ENCODE measurements at places on chromosomes 11 and 22.

DNA sequence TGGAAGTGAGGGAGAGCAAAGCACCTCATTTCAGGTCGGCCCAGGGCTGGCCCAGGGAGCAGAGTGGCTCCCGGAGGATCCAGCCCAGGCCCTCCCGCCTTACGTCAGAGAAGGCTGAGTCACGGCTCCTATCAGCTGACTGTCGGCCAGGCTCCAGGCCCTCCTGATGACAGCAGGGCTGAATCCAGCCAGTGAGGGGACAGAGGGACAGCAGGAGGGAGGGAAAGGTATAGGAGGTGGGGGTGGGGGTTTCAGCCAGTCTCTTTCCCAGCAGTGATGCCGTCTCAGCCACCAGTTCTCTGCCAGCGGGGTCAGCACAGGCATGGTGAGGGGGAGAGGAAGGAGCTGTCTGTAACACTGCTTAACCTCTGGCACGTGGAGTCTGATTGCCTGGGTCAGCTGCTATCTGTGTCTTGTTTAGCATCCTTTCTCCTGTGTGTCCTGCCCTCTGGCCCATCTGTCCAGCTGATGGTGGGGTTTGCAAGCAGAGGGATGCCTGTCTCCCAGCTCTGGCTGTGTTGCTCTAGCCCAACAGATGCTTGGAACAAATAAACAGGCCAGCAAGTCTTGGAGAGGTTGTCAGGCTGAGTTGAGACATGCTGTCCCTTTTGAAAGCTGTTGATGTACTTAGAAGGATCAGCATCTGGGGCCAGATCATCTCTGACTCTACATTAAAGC lies 74.0 kb downstream of the ADAMTS15 start:
- DNase-seq, result peak; percentile 78

DNA sequence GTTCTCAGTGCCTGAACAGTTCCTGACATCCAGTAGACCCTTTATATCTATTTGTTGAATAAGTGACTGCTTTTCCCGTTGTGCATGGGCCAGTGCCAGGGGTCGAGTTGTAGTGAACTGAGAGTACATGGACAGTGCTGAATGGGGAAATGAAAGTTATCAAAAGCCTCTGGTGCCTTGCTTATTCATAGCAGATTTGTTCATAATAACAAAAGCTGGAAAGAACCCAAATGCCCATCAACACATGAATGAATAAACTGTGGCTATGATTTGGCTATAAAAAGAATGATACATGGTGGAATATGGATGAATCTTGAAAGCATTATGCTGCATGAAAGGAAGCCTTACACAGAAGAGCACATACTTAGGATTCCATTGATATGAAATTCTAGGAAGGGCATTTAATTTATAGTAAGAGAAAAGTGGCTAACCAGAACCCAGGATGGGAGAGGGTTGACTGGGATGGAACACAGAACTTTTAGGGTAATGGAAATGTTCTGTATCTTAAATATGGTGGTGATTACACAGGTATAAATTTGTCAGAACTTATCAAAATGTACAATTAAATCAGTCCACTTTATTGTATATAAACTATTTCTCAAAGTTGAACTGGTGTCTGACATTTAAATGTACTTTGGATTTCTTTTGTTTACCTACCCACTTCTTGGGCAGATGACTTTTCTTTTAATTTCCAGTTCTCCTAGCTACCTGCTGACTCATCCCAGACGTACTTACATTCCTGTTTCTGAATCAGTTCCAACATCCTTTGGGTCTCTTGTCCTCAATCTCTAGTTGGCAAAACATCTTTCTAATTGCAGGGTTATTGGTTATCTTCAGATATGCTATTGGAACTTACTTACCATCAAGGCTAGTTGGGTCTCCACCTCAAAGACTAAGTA lies 42.8 kb downstream of the PACS1 start:
- no peak for DNase-seq

DNA sequence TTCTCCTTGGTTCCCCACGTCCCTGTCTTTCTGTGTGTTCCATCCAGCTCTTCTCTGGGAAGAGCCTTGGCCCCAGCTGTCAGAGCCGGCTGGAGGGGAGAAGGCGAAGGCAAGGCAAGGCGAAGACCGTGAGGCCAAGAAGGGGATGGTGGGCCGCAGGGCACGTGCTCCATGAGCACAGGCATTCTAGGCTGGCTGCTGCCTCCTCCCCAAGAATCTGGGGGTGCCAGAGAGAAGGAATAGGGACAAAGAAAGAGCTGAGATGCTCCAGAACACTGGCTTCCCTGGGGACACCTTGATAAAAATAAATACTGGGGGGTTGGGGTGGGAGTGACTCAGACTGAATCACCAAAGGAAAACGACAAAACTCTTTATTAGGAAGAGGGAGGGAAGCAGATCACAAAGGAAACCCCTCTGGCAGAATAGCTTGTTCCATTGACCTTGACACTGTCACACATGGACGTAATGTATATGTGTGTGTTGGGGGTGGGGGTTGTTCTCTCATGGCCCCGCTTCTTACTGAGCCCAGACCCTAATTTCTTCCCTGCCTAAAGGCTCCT lies 52.5 kb downstream of the NECTIN1 start:
- no peak for DNase-seq

- DNase-seq, result no peak
These were observed 559.7 kb downstream of the BRD1 start for GRCh38 chr22:49267996-49268395.

GRCh38 chr11:121152764-121153163 lies 51.7 kb downstream of the TECTA start:
- no peak for DNase-seq

DNA sequence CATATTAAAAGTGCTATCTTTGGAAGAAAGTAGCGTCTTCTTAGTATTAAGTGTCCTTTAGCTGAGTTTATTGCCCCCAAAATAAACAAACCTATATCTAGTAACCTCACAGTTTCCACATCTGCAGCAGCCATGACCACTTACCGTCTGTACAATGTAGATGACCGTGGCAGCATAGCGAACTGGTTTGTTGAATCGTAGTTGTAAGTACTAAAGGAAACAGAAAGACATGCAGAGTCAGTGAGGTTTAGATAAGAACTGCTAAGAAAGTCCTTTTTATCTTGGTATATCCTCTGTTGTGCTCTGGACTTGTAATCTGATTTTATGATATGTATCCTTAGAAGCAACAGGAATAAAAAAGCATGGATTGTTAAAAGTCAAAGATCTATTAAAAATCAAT lies 9.4 kb downstream of the SLC5A12 start:
- no peak for DNase-seq

All from trophoblast cell (in vitro differentiated cells and primary cell).